ENCODE measurements at places on chromosomes 7 and 10. TPM values are rescaled to one million over a fixed set of nuclear protein-coding genes. Genes with fewer than 3 reads are reported as not detected.

Gene BAIAP2L1
- 19.7 TPM for total RNA-seq

Gene ASB15
- not detected for total RNA-seq

DNA sequence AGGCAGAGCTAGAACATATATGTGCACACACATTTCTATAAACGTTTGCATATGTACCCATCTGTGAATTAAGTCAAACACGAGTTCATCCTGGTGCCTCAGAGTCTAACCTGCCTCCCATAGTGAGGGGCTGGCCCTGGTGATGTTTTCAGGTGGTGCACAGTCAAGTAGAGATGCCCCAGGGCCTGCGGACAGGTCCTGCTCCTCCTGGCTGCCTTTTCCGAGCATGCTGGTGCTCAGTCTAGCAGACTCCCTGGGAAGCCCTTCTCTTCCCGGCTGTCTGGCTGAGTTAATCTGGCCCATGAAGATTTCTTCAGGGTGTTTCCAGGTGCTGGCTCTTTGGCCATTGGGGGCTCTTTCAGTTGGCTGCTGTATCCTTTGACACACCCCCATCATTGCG is 14.3 kb downstream of the ADCY1 start:
- DNase-seq: peak; percentile 76

DNA sequence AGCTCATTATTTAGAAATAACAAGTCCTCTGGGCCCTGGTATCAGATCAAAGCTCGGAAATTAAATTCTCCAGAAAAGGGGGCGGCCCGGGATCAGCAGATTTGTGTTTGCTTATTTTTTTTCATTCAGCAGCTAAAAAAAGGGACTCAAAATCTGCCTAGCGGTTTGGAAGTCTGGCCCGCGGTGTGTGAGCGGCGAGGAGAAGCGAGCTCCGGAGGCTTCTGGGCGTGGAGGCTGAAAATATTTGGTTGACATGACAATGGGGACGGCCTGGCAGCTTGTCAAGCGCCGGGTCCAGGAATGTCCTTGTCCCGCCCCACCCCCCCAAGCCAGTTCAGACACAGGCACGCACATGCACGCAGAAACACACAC is 43.4 kb downstream of the FOXL3 start:
- DNase-seq: no peak

Gene UNC5B
- total RNA-seq: 4.2 TPM

DNA sequence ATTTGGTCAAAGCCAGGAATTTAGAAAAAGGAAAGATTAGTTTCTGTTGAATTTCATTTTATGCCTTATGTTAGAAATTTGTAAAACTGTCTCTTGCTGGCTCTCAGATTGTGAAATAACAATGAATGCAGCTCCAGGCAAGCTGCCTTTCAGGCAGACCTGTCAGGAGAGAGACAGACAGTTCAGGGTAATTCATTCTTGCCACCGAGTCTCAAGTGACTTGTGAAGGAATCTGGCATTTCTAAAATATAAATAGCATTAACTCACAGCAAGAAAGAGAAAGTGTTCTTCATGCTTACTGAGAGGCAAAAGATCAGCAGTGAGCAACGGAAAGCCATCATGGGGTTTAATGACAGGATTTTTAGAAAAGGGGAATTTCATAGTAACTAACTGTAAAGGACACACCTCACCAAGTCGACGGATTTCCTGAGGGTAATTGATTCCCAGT is 442.3 kb upstream of the AKR1E2 start:
- DNase-seq: no peak

DNA sequence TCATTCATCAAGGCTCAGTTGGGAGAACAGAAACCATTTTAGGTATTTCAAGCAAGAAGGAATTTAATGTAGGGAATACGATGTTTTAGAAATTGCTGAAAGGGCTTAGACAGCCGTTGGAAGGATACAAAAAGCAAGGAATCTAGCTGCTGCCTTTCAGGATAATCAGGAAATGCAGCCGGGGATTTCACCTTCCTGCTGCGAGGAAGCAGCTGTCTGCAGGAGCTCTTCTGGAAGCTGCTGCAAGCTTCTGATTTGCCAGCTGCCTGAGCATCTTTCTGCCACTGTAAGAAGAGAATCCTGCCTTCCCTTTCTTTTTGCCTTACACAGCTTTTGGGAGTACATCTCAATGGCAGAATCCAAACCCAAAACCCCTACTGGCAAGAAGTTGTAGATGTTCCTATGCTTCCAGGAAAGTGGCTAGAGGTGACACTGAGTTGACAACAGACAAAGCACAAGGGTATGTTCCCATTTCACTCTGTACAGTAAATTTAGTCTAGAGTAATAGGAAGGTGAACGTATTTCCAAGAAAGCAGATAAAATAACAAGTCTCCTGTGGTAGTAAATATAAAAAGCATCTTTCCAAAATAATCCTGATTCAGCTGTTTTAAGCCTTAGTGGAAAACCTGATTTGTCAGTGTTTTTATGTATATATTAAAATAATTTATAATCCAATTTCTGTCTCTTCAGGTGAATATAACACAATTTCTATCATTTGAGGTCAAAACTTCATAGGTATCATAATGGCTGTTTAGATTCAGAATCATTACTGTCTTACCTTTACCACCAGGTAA is 148.4 kb upstream of the LRGUK start:
- no peak for DNase-seq

Gene CYP2C19
- total RNA-seq: 0.25 TPM

Gene UPK3B
- total RNA-seq: 1.6 TPM

Gene COL28A1
- total RNA-seq: 1.6 TPM

DNA sequence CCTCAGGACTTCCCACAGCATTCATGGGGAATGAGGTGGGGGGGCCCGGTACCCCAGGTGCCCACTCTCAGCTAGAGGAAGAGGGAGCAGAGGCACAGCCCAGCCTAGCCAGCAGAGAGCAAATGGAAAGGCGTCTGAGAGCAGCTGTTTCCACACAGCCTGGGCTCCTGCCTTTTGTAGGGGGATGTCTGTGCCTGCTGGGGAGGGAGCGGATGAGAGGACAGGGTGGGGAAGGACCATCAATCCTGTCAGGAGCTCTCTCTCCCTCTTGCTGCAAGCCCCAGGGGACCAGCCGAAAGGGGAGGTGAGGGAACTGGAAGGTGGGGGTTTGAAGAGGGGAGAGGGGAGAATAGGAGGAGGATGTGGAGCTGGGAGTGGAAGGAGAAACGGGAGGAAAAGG is at the start of gene PKD2L1:
PKD2L1 (minus strand) TSS at position 150 of the 400 bp plus-strand sequence; CDS start at position 25, 125 bp downstream.
- no peak for DNase-seq

Measured in lower leg skin (tissue), 4 donors.